ENCODE measurements at places on chromosomes 12 and 14.

DNA sequence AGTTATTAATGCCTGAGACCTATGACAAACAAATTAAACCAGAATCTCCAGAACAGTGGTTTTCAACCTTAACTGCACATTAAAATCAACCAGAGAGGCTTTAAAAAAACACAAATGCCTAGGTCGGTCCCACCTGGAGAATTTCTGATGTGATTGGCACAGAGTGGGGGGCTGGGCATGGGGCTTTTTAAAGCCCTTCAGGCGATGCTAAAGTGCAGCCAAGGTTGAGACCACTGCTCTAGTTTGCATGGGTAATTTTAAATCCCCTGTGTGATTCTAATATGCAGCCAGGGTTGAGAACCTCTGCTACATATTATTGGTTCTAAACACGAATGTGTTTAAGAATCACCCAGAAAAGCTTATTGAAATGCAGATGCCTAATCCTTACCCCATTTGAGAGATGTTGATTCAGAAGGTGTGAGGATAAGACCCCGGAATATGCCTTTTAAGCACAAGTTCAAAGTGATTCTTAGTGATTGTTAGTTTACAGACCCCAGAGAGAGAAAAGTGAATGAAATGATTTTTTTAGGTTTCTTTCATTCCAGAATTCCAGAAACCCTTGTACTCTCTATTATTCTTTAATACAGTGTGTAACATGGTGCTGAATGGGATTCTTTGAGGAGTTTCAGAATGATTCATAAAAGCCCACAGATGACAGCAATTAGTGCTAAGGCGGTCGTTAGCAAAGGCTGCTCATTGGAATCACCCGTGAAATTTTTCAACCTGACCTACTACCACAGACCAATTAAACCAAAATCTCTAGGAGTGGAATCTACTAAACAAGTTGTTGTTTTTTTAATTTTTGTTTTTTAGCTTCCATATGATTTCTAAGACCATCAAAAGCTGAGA lies 44.9 kb downstream of the LIN7A start:
- no peak for DNase-seq

GRCh38 chr12:9066183-9066623 lies 49.5 kb downstream of the A2M start:
- DNase-seq: no peak

DNA sequence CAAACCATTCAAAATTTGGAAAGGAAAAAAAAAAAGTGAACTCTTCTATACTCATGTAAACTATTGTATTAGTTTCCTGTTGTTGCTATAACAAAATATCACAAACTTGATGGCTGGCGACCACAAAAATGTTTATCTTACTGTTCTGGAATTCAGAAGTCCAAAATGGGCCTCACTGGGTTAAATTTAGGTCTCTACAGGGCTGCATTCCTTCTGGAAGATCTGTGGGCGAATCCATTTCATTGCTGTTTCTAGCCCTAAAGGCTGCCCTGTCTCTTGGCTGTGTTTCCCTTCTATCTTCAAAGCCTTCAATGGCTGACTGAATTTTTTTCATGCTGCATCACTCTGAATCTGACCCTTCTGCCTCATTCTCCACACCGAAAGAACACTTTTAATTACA lies 105.1 kb upstream of the NAV3 start:
- DNase-seq: no peak

GRCh38 chr14:76264384-76264783 lies 111.6 kb upstream of the ESRRB start:
- no peak for DNase-seq

Data from SIG-M5 (cell line).